Stimulated activated CD4-positive, alpha-beta T cell treated with anti-CD3 and anti-CD28 coated beads, Interleukin-12 subunit alpha, Interleukin-12 subunit beta, amount 100 ng/mL, for 24 hours (primary cell): ENCODE measurements at places on chromosomes 12 and 14.

GRCh38 chr12:16062611-16063010 is 151.5 kb downstream of the DERA start:
- DNase-seq = no peak

GRCh38 chr14:59086241-59086882 is 102.1 kb upstream of the DAAM1 start:
- no peak for DNase-seq

GRCh38 chr12:23556661-23557060 is 392.8 kb downstream of the SOX5 start:
- DNase-seq = no peak

GRCh38 chr14:65356327-65356836 is 56.1 kb upstream of the FUT8 start:
- peak; percentile 6 for DNase-seq

- no peak for DNase-seq
These were observed 108.6 kb downstream of the VRK1 start for GRCh38 chr14:96905825-96906224.

DNA sequence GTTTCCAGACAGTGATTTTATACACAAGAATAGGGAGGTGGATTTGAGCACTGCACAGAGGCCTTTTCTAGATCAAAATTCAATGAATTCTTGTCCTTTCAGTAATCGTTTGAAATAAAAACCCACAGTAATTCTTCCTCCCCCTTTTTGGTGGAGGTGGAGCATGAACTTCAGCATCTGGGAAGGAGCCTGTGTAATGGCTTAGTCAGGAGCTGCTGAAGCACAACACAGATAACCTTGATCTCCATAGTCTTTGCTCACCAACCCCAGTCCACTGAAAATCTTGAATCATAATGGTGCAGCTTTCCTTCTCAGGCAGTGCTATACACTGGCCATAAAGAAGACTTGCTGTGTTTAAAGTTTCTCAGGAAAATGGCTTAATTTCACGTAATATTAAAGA is 6.4 kb upstream of the TBPL2 start:
- no peak for DNase-seq
